T-helper 17 cell (primary cell): ENCODE measurements at places on chromosomes 11 and 22. TPM values are rescaled to one million over a fixed set of nuclear protein-coding genes. Genes with fewer than 3 reads are reported as not detected.
A peak's percentile ranks its signal among the peaks of the same experiment; 100 is the strongest.

DNA sequence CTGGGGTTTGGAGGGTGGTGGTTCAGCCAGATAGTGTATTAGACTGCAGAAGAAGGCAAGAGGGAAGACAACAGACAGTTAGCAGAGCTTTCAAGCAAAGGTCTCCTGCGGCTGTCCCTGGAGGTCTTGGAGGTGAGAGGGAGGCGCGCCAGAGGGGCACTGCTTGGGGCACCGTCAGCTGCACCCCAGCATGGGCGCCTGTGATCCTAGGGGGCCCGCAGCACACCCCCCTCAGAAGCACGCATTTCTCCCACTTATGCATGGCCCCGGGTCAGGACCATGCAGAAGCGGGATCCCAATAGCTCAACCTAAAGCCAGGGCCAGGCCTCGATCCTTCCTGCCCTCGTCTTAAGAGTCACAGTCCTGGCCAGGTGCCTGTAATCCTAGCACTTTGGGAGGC is 26.5 kb downstream of the FGF4 start:
- peaks cover 28% of the 10 kb centered on the region for H3K27me3 ChIP-seq
- no peak overlapping the region for H3K4me3 ChIP-seq
- DNase-seq: no peak
- H3K36me3 ChIP-seq: peaks cover 5% of the 10 kb centered on the region
- H3K4me1 ChIP-seq: peaks cover 3% of the 10 kb centered on the region
- no peak overlapping the region for H3K27ac ChIP-seq

DNA sequence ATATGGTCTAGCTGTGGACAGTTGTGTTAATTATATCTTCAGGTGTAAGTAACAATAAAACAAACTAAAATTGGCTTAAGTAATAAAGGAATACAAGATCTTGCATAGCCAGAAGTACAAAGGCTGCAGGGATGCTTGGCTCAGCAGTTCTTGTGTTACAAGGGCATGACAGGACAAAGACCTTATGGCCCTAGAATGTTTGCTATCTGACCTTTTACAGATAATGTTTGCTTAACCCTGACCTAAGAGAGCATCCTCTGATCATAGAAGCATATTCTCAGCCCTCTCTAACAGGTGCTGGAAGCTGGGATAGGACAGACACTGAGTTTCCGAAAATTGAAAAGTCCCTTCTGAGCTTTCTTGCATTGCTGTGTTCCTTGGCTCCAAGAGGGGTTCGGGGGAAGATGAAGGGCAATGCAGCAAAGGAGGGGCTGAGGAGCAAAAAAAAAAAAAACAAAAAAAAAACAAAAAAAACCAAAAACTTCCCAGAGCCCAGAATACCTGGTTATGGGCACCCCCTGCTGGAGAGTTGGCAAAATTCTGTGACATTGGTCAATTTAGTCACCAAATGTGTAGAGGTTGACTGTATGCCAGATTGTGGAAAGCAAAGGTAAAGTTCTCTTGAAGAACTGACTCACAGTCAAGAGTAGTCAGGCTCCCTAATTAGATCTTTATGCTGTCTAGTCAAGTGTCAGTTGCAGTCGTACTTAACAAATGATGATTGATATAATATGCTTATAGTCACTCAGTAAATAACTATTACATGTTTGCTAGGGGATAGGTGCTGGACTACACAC is 10.4 kb upstream of the HIKESHI start:
- peak overlapping the region; percentile 14 for H3K27ac ChIP-seq
- H3K4me1 ChIP-seq: peaks cover 23% of the 10 kb centered on the region
- H3K27me3 ChIP-seq: no peaks in the 10 kb centered on the region
- H3K4me3 ChIP-seq: peak overlapping the region; percentile 5
- H3K36me3 ChIP-seq: no peaks in the 10 kb centered on the region

DNA sequence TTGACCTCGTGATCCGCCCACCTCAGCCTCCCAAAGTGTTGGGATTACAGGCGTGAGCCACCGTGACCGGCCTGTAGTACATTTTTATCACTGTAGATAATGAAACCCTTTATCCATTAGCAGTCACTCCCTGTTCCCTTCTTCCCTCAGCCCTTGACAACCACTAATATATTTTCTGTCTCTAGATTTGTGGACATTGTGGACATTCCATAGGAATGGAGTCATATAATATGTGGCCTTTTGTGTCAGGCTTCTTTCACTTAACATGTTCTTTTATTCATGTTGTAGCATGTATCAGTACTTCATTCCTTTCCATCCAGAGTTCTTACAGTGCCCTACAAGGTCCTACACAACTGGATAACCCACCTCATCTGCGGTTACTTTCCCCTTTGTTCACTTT is 30.5 kb downstream of the RRM1 start:
- no peak for DNase-seq
- no peak overlapping the region for H3K27ac ChIP-seq
- H3K4me1 ChIP-seq: peaks cover 5% of the 10 kb centered on the region
- H3K36me3 ChIP-seq: peaks cover 25% of the 10 kb centered on the region

DNA sequence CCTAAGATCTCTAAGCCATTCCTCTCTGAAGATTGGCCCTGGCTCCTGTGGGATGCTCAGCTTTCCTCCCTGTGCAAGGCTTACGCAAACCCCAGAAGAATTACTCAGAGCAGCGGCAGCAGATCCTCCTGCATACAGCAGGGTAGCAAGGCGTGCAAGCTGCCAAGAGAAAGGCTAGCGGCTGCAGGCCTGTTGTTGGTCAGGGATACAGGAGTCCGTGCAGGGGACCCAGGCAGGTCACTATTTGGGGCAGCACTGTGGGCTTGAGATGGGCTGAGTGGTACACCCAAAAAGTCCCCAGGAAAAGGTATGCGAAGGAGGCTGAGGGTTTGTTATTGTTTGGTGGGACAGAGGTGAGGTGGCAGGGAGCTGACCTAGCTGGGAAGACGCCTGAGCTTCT is 1.5 kb downstream of the GLB1L2 start:
- H3K36me3 ChIP-seq: no peaks in the 10 kb centered on the region
- H3K27ac ChIP-seq: no peak overlapping the region
- peaks cover 11% of the 10 kb centered on the region for H3K4me1 ChIP-seq
- H3K27me3 ChIP-seq: peaks cover 31% of the 10 kb centered on the region
- no peak for DNase-seq

DNA sequence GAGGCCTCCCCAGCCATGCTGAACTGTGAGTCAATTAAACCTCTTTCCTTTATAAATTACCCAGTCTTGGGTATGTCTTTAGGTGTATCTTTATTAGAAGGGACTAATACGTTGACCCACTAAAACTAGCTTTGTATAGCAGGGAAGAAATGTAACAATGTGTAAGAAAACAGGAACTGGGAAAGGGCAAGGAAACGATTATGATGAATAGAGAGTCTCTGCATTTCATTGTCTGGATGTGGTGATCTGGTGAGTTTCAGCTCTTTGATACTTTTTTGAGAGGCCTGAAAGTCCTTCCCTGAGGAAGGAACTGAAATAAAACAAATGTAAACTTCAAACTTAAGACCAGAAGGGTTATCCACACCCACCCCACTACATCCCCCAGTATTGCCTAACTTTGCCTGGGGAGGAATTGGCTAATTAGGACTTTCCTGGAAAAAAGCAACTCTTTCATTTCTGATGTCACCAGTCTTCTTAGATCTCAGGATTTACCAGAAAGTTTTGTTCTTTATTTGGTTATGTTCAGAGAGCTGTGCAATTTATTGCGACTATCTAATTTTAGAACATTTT is 119.0 kb downstream of the LDLRAD3 start:
- H3K4me1 ChIP-seq: no peaks in the 10 kb centered on the region
- peaks cover 5% of the 10 kb centered on the region for H3K27me3 ChIP-seq
- no peak overlapping the region for H3K27ac ChIP-seq
- no peaks in the 10 kb centered on the region for H3K36me3 ChIP-seq

GRCh38 chr11:99240192-99241030 is 219.7 kb downstream of the CNTN5 start:
- H3K27me3 ChIP-seq: no peaks in the 10 kb centered on the region
- DNase-seq: no peak
- no peaks in the 10 kb centered on the region for H3K4me1 ChIP-seq

DNA sequence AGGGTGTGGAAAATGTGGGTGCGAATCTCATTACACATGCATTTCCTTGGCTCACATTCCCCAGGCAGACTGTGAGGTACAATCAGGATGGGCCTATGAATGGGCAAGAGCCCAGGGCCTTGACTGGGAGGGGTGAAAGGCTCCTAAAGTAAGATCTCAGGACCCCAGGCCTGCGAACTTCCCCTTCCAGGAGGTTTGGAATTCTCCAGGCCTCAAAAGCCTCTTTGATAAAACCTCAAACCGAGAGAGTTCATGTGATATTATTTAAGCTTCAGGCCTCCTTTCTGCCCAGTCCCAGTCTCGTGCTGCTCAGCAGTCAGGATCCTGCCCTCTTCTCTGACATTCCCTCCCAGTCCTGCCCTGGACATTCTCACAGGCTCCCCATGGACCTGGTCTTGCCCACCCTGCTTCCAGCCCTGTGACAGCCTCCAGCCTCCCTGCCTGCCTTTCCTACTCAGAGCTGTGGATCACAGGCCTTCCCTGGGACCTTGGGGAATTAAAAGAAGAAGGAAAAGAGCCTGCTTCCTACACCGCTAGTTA is 37.3 kb upstream of the TEAD1 start:
- no peak for DNase-seq
- peaks cover 13% of the 10 kb centered on the region for H3K27me3 ChIP-seq
- no peak overlapping the region for H3K4me3 ChIP-seq
- H3K27ac ChIP-seq: no peak overlapping the region

DNA sequence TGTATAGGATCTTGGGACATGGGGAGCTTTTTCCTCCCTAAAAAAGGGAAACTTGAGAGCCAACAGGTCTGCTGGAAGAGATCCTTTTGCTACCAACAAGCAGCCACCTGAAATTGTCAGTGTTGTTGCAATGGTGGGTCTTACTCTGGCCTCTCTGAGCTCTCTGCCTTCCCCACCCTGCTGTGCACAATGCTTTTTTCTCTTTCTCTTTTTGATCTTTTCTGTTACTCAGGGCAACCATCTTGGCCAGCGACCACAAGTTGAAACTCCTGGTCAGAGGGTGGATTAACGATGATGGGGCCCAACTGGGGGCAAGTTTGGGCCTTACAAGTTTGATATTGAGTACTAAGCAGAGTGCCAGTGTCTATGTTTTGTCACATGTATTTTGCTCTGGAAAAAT is 155.8 kb downstream of the KIRREL3 start:
- no peaks in the 10 kb centered on the region for H3K36me3 ChIP-seq
- H3K27ac ChIP-seq: no peak overlapping the region
- H3K4me3 ChIP-seq: no peak overlapping the region
- no peaks in the 10 kb centered on the region for H3K4me1 ChIP-seq
- peaks cover 12% of the 10 kb centered on the region for H3K27me3 ChIP-seq
- no peak for DNase-seq

GRCh38 chr11:118247041-118247440 is 5.1 kb downstream of the MPZL3 start:
- H3K4me1 ChIP-seq: peaks cover 60% of the 10 kb centered on the region
- peak overlapping the region; percentile 97 for H3K27ac ChIP-seq
- H3K36me3 ChIP-seq: peaks cover 9% of the 10 kb centered on the region
- peak overlapping the region; percentile 22 for H3K4me3 ChIP-seq

The ENTHD1 gene
- total RNA-seq: not detected

The SLC25A22 gene
- 16.4 TPM for total RNA-seq

The EHD1 gene
- 184 TPM for total RNA-seq
